ENCODE measurements at places on chromosomes 5 and 9. TPM values are rescaled to one million over a fixed set of nuclear protein-coding genes. Genes with fewer than 3 reads are reported as not detected.
A peak's percentile ranks its signal among the peaks of the same experiment; 100 is the strongest.

PCDH12 gene
- 4.2 TPM for total RNA-seq

IL3 gene
- not detected for total RNA-seq

LMBRD2 gene
- 39.8 TPM for total RNA-seq

LHX3 gene
- total RNA-seq: not detected

FYB1 gene
- total RNA-seq: 1.9 TPM

CREB3 gene
- 23.5 TPM for total RNA-seq

ARL14EPL gene
- not detected for total RNA-seq

GNA14 gene
- total RNA-seq: 9.0 TPM

SLC45A2 gene
- 1.2 TPM for total RNA-seq

GRXCR2 gene
- total RNA-seq: not detected

MEGF10 gene
- 72.2 TPM for total RNA-seq

COL15A1 gene
- 23.2 TPM for total RNA-seq

PNPLA7 gene
- 1.5 TPM for total RNA-seq

- DNase-seq: no peak
These were observed 332.7 kb downstream of the DIRAS2 start for GRCh38 chr9:90309809-90310520.

GRCh38 chr9:73023025-73023541, 70.2 kb upstream of the ALDH1A1 start:
- peak; percentile 4 for DNase-seq

GRCh38 chr5:150505816-150506215, 2.1 kb upstream of the NDST1 start:
- no peak for DNase-seq

DNA sequence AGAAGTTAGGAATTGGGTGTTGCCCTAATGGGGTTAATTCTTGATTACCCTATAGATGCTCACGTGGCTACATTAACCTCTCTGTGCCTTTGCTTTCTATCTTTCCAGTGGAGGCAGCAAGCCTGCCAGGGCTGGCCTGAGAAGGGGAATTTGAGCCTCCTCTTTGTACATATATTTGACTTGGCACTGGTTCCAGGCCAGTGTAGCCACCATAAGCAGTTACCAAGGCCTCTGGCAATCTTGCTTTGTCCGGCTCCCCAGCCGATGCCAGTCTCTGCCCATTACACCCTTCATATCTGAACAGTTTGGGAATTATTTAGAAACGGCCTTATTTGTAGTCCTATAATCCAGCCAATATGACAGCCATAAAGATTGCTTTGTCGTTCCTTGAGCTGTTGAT, 58.6 kb upstream of the PPARGC1B start:
- DNase-seq: no peak

- DNase-seq: no peak
These were observed 383.4 kb downstream of the MLLT3 start for GRCh38 chr9:20238921-20239320.

DNA sequence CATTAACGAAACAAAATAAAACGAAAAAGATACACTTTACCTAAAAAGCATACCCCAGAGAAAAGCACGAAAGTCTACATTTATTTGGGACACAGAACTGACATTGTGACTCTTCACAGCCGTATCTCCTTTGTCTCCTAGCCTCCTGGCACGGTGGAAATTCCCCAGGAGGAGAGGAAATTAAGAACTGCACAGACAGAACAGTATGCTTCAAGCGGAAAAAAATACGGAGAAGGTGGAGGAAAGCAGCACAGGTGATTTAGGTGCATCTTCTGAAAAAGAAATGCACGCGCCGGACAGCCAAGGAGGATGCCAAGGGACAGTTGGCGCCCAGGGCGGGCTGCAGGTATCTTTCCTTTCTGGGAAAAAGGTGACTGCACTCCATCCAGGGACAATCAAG, 32.0 kb downstream of the DDX31 start:
- DNase-seq: peak; percentile 78

DNA sequence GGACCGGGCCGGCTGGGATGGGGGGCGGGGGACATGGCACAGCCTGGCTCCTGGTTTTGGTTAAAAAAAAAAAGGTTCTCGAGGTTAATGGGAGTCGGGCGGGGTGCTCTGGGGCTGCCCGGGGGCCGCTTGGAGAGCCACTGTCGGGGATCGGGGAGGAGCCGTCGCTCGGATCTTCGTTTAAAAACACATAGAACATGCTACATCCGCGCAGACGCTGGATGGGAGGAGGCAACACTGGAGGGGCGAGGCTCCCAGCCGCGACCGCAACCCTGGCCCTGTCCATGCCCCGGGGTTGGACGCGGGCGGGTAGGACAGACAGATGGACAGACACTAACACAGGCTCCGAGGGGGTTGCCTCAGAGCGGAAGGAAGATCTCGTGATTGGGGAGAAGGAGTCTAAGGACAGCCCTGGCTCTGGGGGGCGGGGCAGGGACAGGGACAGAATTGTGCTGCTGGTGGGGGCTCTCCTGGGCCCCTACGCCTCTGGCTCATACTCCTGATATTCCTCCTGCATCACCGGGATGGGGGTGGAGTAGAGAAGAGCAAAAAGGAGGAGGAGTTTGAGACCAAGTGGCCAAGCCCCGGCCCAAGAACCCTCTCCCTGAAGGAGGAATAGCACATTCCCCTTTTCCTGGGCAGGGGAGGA, 9.9 kb downstream of the SNCB start:
- no peak for DNase-seq

- no peak for DNase-seq
These were observed 42.8 kb downstream of the NFIB start for GRCh38 chr9:14271093-14271673.

DNA sequence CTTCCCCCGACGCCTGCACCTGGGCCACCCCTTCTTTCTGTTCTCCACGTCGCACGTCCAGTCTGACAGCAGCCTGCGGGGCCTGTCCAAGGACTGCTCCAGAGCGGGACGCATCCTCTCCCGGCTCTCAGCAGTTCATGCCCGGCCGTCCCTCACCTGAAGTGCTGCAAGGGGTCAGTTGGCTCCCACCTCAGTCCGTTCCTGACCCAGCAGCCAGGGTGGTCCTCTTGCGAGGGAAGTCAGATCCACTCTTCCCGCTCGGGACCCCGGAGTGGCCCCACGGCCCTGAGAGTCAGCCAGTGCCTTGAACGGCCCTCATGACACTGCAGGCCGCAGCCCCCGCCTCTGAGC, 249.7 kb upstream of the IRX4 start:
- no peak for DNase-seq

GRCh38 chr9:4349816-4350418, 50.0 kb upstream of the GLIS3 start:
- no peak for DNase-seq

GRCh38 chr9:108645520-108645919, 210.3 kb downstream of the ACTL7B start:
- no peak for DNase-seq

DNA sequence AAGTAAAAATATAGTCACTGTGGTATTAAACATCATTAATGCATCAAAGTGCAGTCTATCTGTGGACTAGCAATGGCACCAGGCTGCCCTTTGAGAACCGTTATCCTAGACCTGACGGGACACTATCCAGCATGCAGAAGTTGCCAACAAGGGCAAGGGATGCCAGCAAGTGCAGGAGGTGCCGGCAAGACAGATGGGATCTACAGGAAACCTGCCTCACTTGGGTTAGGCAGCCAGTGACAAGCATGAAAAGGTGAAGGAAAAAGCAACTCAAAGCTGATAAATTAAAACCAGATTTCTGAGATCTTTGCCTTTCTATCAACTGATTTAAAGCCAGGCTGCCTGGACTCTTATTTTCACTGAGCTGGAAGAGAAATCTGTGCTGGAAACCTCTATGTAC, 315.2 kb upstream of the PDE4D start:
- peak; percentile 77 for DNase-seq

- DNase-seq: no peak
These were observed 9.4 kb downstream of the FBXW11 start for GRCh38 chr5:171997011-171997410.

DNA sequence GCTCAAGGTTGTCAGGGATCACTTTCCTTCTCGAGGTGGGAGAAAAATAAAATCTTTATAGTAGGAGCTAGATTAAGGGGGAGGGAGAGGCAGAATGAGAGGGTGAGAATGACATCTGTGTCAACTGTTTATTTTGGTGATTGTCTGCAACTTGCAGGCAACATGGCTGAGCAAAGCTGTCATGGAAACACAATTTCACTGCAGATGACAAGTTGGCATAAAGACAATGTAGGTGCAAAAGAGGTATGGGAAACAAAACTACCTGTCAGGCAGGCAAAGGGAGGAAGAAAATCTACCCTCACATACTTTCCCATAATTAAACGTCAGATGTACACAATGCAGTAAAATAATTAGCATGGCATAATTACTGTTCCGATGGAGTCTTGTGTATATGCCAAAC, 167.4 kb downstream of the SLIT3 start:
- no peak for DNase-seq

DNA sequence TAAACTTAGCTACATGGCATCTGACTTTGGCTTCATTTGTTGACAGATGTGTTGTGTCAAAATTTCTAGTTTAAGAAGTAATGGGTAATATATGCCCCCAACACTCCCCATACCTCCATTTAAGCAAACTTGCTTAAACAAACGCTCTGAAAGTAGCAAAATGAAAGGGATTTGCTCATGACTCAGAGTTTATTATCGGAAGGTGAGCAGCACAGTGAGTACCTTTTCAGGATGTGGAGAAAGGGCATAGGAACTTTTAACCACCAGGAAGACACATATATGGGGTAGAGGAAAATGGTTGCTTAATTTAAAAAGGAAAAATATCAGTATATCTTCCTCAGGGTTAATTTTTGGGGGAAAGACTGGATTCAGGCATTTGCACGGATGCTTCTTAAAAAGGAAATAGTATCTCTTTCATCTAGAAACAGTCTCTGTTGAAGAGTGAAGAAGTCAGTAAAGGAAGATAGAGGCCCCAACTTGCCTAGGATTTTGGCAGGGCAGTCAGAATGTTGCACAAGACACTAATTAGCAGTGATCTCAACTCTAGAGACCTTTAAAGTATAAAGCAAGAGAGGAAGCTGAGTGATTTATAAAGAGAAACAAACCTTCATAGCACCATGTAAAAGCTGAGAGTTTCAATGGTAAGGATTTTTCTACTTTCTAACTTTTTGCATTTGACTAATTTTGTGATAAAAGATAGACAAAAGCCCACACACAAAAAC, 155.1 kb downstream of the TRIO start:
- DNase-seq: no peak

DNA sequence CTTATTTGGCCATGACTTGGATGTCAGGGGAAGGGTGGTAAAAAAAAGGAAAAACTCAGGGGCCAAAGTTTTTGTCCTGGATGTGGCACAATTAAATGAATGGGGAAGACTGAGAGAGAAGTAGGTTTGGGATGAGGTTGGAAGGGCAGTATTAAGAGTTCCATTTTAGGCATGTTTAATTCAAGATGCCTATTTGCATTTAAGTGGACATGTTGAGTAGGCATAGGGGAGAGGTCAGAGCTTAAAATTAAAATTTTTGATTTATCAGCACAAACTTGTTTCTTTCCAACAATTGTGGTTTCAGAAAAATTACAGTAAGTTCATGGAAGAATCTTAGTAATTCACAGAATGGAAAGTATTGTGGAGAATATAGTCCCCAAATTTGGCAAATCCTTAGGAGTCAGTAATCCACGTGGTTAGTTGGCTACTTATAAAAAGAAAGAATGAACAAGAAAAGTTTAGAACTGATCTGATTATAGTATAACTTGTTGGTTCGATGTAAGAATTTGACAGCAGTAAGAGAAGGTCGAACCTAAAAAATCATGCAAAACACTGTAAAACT, 265.9 kb downstream of the SAXO1 start:
- DNase-seq: no peak

DNA sequence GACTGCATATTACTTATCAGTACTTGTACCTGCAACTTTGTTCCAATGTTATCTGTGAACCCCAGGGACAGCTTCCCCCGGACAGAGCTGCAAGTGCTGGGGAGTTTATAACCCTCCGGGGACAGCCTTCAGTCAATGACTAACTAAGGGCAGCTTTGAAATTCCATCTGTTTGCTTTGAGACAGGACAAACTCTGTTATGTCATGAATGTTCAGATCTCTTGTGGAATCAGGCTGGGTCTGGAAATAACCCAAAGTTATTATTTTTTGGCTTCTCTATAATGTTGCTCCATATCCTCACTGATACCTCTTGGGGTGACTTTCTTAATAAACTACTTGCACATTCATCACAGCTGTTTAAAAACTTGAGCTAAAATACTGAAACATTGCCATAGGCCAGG, 617.5 kb upstream of the TLE4 start:
- no peak for DNase-seq

GRCh38 chr9:95586326-95586725, 69.6 kb upstream of the PTCH1 start:
- no peak for DNase-seq

All from cerebellum (tissue), 4 donors.